Cerebellar nuclear complex (tissue), 1 donor: ENCODE measurements at places on chromosomes 7 and 10.

- no peak for DNase-seq
Observed at GRCh38 chr10:71959526-71959925, 4.7 kb upstream of the CHST3 start.

DNA sequence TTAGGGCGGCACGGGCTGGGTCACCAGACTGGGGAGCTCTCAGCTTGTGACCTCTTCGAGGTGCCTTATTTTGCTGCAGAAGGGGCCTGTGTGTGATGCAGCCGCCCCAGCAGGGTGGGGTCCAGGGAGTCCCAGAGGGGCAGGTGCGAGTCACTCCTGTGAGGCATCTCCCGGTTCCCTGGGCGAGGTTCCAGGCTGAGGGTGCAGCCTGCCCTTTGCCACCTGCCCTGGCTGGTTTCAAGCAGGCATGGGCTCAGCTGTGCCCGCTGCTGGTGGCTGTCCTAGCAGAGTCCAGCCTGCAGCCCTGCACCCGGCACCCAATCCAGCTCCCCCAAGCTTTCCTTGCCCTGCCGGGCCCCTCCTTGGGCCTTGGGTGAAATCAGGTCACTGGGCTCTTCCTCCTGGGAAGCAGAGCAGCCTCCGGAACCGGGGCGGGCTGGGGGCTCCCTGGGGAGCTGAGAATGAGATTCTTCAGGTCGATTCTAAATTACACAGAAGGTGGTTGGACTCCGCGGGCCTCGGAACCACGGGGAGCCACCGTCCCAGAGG, 64.8 kb downstream of the PWWP2B start:
- no peak for DNase-seq

DNA sequence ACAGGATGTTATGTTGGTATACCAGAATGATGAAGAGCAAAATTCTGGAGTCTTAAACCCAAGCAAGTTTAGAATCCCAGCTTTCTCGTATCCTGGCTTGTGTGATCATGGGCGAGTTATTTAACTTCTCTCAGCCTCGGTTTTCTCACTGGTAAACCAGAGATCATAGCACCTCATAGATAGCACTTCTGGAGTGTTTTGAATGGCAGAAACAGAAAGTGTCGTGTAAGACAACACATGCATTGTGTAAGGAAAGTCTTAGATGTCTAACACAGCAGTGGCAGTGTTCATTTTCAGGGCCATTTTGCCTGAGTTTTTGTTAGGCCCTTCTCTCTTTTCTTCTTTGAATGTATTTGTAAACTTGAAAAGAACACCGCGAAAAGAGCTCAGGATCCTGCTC, 465.1 kb downstream of the AUTS2 start:
- DNase-seq = no peak

- DNase-seq = no peak
Observed at GRCh38 chr10:128540128-128540762, 414.0 kb upstream of the MKI67 start.

DNA sequence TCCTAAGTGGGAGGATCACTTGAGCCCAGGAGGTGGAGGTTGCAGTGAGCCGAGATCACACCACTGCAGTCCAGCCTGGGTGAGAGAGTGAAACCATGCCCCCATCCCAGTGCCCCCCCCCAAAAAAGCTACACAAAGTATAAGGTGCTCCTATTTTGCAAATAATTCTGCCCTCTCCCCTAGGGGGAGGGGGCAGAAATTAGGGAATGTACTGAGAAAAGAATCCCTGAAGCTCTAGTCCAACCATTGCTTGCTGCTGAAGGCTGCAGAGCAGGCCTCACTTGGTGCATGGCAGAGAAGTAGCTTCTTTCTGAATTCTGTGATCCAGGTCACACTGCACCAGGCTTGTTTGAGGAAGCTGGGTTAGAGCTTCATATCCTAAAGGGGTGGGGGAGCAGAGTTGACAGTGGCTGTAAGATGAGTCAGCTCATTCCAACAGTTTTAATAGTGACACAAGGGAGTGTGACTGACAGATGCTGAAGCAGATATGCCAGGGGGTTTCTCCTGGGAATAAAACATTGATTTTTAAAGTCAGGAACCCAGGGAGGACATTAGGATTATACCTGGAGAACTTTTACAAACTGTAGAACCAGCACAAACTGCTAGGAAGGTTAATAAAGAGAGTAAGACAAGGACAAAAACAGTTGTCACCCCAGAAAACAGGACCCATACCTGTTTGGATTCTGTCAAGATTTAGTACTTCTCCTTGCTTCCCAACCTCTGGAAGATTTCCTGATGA, 32.8 kb upstream of the STRIP2 start:
- no peak for DNase-seq
